Right atrium auricular region (tissue), 2 donors: ENCODE measurements at places on chromosomes 3 and 15.

- DNase-seq, result no peak
- no peaks in the 10 kb centered on the region for H3K27me3 ChIP-seq
- peaks cover 25% of the 10 kb centered on the region for H3K4me1 ChIP-seq
- H3K4me3 ChIP-seq, result no peak overlapping the region
- H3K36me3 ChIP-seq, result no peaks in the 10 kb centered on the region
- H3K27ac ChIP-seq, result no peak overlapping the region
These were observed 26.1 kb downstream of the PXK start for GRCh38 chr3:58358808-58359207.

DNA sequence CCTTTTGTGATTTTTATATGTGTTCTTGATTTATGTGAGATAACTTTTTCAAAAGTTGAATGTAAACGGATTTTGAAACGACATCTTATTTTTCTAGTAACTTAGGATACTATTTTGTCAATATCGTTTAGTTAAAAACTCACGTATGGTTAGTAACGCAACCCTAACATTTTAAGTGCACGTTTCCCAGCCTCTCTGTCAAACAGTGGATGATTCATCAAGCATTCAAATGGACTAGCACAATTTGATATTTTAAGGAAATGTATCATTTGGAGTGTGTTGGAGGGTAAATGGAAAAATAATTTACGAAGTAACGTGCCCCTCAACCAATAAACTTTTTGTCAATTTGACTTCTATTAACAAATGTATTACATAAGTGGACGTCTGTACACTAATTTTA lies 23.3 kb downstream of the RTP3 start:
- no peaks in the 10 kb centered on the region for H3K4me1 ChIP-seq
- H3K36me3 ChIP-seq, result no peaks in the 10 kb centered on the region
- no peak overlapping the region for H3K27ac ChIP-seq
- no peak overlapping the region for H3K4me3 ChIP-seq

DNA sequence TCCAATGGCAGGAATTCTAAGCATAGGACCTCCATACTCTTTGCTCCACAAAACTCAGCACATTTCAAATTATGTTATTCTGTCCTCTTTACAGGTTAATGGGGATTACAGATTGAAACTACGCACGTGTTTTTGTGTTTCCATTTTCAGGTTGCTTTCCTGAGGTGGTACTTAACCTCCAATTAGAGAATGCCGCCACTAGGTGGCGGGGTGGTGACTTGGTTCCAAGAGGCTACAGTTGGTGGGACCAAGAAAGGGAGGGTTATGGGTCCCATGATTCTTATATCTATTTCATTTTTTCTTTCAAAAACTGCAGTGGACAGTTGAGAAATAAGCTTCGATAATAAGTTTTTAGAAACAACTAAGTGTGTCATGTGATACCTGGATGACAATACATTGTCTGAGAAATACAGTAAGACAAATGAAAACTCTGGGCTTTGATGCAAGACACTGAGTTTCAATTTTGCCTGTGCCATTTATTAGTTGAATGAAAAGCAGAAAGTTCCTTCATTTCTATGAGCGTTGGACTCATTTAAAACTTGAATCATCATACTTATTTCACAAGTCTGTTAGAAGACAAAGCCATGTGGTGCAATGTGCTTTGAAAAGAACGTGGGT lies 539.0 kb downstream of the FGF12 start:
- H3K4me1 ChIP-seq, result no peaks in the 10 kb centered on the region
- H3K27ac ChIP-seq, result no peak overlapping the region
- no peaks in the 10 kb centered on the region for H3K36me3 ChIP-seq
- H3K4me3 ChIP-seq, result no peak overlapping the region
- no peaks in the 10 kb centered on the region for H3K27me3 ChIP-seq
- peak; percentile 69 for DNase-seq

- DNase-seq, result no peak
- H3K36me3 ChIP-seq, result no peaks in the 10 kb centered on the region
- no peak overlapping the region for H3K4me3 ChIP-seq
- no peaks in the 10 kb centered on the region for H3K4me1 ChIP-seq
- no peak overlapping the region for H3K27ac ChIP-seq
These were observed 44.8 kb upstream of the ADAMTS9 start for GRCh38 chr3:64732576-64732975.

GRCh38 chr3:125220183-125220582 lies 7.6 kb upstream of the SLC12A8 start:
- H3K27me3 ChIP-seq, result no peaks in the 10 kb centered on the region
- H3K36me3 ChIP-seq, result no peaks in the 10 kb centered on the region
- no peak overlapping the region for H3K27ac ChIP-seq
- no peak overlapping the region for H3K4me3 ChIP-seq
- DNase-seq, result no peak

DNA sequence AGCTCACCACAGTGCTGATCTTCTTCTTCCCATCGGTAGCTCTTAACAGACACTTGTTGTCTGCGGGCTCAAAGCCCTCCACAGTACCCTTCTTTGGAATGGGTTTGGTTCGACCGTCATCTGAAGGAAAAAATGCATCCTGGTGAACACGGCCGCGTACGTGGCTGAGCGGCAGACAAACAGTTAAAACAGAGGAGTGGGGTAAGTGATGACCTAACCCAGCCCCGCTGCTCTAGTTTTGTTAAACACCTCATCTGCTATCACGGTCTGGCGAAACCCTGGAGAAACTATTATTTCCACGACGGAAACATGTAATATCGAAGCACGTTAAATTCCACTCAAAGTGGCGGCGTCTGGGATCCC lies 725 bp downstream of the SRP14 start:
- H3K4me3 ChIP-seq, result peak overlapping the region; percentile 97
- no peaks in the 10 kb centered on the region for H3K27me3 ChIP-seq
- peaks cover 24% of the 10 kb centered on the region for H3K4me1 ChIP-seq

- peaks cover 6% of the 10 kb centered on the region for H3K4me1 ChIP-seq
- no peaks in the 10 kb centered on the region for H3K27me3 ChIP-seq
- H3K36me3 ChIP-seq, result no peaks in the 10 kb centered on the region
These were observed 92.3 kb downstream of the FOXP1 start for GRCh38 chr3:71491154-71491752.
